Activated T-cell treated with anti-CD3 and anti-CD28 coated beads for 48 hours (primary cell): ENCODE measurements at places on chromosomes 4 and X.

GRCh38 chr4:155966731-155967395 lies 13.2 kb upstream of the CTSO start:
- DNase-seq: no peak

GRCh38 chr4:157220371-157220881 lies at the start of gene GRIA2:
Gene GRIA2 (plus strand): TSS chr4:157220728. CDS start chr4:157221043, 315 bp downstream.
- DNase-seq: peak; percentile 8

DNA sequence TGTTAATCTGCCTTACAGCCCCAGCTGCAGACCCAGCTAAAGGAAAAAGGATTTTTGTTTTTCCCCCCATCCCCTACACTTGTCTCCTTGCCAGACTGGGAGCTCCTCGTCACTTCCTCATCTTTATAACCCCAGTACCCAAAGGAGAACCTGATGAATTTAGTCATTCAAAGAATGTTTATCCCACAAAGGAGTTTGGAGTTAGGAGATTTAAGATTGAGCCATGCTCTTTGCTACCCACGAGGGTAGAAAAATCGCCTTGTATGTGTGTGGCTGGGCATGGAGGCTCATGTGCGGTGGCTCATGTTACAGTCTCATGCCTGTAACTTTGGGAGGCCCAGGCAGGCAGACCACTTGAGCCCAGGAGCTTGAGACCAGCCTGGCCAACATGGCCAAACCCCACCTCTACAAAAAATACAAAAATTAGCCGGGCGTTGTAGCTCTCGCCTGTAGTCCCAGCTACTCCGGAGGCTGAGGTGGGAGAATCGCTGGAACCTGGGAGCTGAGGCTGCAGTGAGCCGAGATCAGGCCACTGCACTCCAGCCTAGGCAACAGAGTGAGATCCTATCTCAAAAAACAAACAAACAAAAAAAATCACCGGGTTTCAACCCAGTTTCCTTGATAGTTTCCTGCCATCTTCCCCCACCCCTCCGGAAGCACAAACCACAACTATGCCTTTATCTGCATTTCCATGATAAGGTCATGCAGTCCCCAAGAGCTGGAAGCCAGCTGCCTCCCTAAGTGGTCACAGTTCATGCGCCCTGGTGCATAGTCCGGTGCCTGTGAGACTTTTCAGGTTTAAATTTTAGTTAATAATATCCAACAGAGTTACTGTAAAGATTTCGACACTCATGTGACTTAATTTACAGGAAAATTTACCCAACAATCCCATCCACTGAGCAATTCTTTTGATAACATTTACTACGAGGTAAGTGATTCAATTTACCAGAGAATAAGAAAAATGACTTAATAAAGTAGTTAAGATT lies 1.5 kb downstream of the CFAP97 start:
- no peak for DNase-seq

- DNase-seq: no peak
Observed at GRCh38 chrX:10617999-10618351, 2.4 kb downstream of the MID1 start.

DNA sequence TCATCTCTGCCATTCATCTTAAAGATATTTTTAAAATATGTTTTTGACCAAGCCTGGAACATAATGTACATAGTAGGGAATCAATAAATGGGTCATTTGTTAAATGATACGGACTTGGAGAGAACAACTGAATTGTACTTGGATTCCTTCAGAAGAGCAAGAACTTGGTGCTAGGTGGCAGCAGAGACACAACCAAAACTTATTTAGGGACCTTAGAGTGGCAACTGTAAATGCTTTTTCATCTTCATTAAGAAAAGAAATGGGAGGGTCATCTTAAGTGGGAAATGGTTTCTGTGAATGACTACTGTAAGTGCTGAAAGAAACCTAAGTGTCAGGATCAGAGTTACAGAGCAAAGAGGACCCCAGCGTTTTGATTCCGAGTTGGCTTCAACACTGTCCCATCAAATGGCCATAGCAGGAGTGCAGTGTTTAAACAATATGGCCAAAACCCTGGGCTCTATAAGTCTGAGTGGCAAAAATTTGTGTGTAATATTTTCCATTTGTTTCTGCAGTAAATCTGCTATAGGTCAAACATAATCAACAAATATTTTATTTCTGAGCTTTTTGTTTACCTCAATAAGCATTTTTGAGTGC lies 213.6 kb downstream of the PALLD start:
- DNase-seq: no peak

DNA sequence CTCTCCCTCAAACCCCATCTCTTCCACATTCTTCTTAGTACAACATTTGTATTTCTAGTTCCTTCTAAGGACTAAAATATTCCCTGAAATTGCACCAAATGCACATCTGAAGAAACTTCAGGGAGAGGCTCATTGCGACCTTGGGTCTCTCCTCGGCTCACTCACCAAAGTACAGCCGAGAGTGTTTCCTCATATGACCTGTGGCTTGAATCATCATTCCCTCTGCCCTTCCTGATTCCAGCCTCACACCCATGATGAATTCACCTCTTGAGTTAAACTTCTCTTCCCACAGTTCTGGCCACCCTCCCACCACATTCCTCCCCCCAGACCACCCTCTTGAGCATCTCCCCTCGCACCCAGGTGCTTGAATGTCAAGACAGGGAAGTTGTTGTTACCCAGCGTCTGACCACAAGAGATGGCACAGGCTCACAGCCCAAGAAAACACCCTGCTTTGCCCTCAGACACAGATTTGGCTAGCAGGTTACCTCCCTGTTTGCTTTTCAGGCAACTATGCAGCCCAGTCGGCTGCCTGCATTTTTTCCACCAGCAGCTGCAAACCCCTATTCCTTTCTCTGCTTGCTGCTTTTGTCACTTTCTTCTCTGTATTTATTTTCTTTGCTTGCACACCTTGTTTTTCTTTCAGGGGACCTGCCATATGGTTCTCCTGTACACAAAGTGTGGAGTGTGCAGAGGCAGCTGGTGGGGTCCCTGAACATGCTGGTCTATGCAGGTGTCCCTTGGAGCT lies 214.8 kb downstream of the SPATA18 start:
- DNase-seq: no peak

DNA sequence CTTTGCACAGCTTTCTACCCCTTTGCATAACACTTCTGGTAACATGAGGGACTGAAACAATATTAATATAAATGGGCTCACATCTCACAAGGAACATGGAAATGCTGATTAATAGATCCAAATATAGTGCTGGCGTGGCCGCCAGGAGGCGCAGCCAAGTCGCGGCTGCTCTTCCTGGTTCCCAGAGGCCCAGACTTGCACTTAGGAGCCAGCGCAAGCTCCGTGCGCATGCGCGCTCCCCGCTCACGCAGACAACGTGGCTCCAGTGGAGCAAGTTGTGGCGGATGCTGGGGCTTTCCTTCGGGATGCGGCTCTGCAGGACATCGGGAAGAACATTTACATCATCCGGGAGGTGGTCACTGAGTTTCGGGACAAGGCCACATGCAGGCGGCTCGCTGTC lies 318.3 kb upstream of the SLC7A11 start:
- no peak for DNase-seq

GRCh38 chrX:108313669-108314068 lies 124.6 kb downstream of the COL4A6 start:
- DNase-seq: no peak

DNA sequence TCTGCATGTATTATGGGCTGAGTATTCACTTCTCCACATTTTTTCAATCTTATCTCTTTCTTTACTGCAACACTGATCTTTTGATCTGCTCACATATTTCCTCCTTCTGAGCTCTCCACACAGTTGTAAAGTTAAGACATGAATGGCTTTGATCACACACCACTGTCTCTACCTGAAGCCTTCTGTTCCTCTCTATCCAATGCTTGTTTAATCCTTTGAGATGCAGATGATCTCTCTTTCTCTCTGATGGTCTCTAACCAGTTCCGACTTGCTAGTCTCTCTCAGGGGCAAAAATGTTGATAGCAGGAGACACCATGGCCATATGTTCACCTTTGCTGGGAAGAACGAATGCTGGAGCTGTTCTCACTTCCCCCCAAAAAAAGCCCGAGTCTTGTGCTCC lies 162.4 kb downstream of the UNC5C start:
- DNase-seq: no peak

- no peak for DNase-seq
Observed at GRCh38 chrX:46665232-46666152, 91.9 kb downstream of the CHST7 start.

GRCh38 chr4:56739066-56739777 lies 58.1 kb upstream of the HOPX start:
- DNase-seq: no peak
